Activated T-helper 17 cell treated with anti-CD3 and anti-CD28 coated beads, Interleukin-2, amount 50 U/mL, for 72 hours (primary cell): ENCODE measurements at places on chromosomes 7 and 10. TPM values are rescaled to one million over a fixed set of nuclear protein-coding genes. Genes with fewer than 3 reads are reported as not detected.

GRCh38 chr7:69177461-69177861 is 420.8 kb upstream of the AUTS2 start:
- no peak for ATAC-seq

DNA sequence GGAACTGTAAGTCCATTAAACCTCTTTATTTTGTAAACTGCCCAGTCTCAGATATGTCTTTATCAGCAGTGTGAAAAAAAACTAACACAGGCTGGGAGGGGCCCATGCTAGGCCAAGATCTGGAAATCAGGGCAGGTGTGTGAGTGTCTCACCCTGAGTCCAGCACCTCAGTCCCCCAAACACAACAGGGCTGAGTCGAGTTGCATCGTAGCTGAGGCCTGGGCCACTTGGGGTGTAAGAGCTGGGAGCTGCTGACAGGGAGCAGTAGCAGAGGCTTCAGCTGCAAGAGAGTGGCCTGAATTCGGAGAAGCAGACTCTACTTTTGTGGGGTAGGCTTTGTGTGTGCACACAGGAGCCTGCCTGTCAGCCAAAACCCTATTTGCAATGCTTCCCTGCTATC is 553.1 kb downstream of the PTPRN2 start:
- ATAC-seq: no peak

DNA sequence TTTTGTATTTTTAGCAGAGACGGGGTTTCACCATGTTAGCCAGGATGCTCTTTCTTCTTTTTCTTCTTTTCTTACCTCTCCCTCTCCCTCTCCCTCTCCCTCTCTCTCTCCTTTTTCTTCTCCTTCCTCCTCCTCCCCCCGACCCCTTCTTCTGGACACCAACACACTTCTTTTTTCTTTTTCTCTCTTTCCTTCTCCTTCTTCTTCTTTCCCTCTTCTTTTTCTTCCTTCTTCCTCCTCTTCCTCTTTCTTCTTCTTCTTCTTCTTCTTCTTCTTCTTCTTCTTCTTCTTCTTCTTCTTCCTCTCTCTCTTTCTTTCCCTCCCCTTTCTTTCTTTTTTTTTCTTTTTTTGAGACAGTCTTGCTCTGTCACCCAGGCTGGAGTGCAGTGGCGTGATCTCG is 14.0 kb downstream of the MMD2 start:
- ATAC-seq: no peak

- no peak for ATAC-seq
Observed at GRCh38 chr10:114288424-114289095, 49.5 kb downstream of the VWA2 start.

GRCh38 chr7:23468526-23469149 is 1.7 kb downstream of the IGF2BP3 start:
- peak; percentile 18 for ATAC-seq

GRCh38 chr7:50824882-50825281 is 42.2 kb upstream of the GRB10 start:
- no peak for ATAC-seq

DNA sequence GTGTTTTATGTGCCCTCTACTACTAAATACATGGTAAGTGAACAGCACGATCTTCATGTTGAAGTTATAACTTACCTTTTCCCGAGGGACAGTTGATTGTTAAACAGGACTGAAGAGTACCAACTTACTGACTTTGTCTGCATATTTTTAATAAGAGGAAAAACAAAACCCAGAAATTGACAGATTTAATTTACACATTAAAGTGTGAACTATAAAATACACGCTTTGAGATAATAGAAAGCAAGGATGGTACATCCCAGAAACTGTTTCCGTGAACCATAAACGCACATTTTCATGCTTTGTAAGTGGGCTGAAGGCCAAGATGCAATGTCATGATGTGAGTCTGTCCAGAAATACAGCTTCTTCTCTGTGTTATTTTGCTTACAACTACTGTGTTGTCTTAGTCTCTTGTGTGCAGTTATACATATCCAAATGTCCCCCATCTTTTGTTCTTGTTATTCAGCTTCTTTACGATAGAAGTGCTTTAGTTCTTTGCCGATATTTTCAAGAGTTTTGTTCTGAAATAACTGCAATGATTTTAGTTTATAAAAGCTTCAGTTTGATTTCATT is 190.1 kb downstream of the MLLT10 start:
- no peak for ATAC-seq

Gene CPA2
- not detected for total RNA-seq

Gene SPDYE6
- total RNA-seq: not detected
